ENCODE measurements at places on chromosomes 3 and 15.

- peak; percentile 91 for DNase-seq
These were observed 2.1 kb upstream of the GNAT1 start for GRCh38 chr3:50189274-50189673.

- peak; percentile 80 for DNase-seq
These were observed 8.2 kb downstream of the ZIC4 start for GRCh38 chr3:147397875-147398812.

DNA sequence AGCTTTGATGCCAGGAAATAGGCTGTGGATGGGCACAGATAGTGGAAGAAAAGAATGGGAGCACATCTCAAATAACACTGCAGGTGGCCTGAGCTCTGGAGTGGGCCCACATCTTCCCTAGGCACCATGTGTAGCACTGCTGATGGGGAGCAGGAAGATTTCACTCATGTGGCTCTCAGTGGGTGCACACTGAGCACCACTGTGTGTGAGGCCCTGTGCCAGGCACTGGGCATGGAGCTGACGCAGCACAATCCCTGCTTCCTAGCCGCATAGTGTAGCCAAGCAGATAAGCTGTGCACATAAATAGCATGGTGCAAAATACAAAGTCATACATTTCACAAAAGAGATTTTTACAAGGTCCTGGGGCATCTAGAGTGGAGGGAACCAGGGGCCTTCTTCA lies 101.6 kb downstream of the MOBP start:
- DNase-seq = no peak

GRCh38 chr15:75884041-75884440 lies 19.6 kb upstream of the FBXO22 start:
- no peak for DNase-seq

- no peak for DNase-seq
These were observed 48.0 kb upstream of the SYNPR start for GRCh38 chr3:63230146-63230545.

Measured in endodermal cell (in vitro differentiated cells).